ENCODE measurements at places on chromosomes 7 and 10.

DNA sequence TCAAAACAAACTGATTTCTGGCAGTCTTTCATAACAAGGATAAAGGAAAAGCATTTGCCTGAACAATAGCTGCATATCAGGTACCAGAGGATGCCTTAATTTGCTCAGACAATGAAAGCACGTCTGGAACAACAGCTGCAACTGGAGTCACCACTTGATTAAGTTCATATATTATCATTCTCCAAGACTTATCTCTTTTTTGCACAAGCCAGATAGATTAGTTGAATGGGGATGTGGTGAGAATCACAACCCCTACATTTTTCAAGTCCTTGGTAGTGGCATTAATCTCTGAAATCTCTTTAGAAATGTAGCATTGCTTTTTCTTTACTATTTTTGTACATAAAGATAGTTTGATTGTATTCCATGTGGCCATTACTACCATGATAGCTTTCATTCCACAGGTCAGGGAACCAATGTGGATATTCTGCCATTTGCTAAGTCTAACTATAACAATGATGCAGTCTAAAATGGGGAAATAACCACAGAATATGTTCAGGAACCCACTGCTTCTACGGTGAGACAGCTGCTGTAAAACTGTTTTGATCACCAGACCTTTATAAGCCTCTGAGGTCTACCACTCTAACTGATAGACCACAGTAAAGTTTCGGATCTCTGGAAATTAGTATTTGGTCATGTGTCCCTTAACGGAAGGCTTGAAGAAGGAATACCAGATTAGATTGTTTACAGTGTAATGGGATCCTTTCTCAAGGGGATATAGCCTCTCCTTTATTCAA, 1176.2 kb downstream of the DNAJB9 start:
- no peak for DNase-seq

DNA sequence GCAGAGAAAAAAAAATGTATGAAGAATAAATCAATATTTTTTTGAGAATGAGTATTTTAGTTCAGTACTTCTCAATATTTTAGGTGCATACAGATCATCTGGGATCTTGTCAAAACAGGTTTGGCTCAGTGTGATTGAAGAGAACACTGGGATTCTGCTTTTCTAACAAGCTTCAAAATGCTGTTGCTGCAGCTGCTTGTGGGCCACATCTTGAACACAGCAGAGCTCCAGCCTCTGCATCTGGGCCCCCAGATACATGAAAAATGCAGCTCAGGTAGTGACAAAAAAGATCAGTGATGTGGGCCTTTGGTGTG, 1177.1 kb upstream of the C7orf33 start:
- no peak for DNase-seq

DNA sequence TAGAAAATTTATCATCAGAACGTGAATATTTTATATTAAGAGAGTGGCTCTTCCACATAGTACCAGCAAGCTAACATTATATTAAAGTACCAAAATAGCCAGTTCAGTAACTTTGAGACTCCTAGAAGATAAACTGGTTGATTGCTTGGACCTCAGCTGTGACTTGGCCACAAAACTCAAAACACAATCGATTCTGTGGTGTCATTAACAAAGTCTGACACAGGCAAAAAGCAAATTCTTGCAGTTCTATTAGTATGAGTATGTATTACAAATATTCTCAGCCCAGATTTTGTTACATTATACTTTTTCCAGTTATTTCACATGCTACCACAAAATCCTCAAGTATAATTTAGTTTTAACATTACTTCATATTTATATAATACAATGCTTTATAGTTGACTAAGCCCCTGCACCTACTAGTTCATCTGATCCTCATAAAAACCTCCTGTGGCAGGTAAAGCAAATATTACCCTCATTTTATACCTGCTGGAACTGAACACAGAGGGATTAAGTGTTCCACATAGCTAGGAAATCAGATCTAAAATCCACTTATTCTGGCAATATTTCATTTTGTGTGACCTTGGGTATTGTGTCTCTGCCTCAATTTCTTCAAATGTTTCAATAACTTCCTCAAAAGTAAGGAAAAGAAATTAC, 279.9 kb upstream of the MKLN1 start:
- no peak for DNase-seq

DNA sequence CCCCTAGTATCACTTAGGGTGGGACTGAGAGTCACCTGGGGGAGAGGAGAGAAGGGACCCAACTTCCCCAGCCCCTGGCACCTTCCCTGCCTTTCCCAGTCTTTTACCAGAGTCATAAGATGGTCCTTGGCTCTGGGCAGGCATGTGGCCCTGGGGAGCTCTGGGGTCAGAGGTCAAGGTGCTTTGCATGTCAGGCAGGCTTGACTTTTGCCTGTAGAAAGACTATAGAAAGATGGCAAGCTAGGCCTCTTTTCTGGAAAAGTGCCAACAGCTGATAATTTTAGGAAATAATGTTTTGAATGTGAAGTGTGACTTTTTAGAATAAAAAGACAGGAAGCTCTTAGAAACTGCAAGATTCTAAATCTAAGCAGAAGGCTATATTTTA, 67.5 kb downstream of the MKI67 start:
- DNase-seq: no peak

DNA sequence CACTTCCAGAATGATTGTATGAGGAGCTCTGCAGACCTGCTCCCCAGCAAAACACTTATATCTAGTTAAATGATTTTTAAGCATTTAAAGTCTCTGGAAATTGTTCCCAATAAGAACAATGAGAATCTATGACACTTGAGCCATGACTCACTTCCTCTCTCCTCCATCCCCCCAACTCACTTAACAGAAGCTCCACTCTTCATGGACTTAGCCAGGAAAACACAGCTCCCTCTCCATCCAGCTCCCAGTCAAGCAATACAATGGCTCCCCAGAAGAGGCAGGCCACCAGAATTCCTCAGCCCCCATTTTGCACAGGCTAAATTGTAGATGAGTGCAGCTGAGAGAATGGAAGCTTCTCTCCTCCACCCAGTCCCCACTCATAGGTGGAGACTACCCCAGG, 27.0 kb downstream of the AOC1 start:
- no peak for DNase-seq

DNA sequence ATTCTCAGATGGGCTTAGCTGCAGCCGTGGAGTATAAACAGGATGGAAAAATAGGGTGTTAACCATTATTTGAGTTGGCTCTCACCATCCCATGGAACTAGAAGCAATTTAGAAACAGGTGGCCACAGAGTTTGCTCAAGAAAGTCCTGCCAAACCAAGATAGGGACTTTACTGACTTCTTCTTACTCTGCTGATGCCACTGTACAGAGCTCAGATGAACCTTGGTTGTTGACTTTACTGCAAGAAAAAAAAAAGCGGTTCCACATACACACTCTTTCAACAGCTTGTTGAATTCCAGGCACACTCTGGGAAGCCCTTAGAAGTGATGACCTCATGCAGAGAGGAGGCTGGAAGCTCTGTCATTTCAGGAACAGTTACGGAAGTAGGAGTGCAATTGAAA, 753.4 kb downstream of the NRG3 start:
- DNase-seq: no peak

GRCh38 chr7:4131063-4131462, 551.0 kb upstream of the FOXK1 start:
- no peak for DNase-seq

DNA sequence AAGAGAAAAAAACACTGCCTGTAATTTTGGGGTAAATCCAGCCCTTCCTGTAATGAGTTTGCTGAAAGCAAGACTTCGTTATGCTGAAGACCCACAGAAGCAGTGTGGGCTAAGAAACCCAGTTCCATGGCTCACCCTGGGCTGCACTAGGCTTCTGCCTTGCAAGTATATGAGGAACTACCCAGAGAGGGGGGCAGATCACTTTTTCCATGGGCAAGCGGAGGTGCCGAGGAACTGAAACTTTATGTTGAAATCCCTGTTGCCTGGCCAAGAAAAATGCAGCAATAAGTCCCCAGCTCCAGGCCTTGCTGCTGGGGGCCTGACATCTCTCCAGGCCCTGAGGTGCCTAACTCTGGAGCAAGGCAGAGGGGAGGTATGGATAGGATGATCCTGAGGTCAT, 8.5 kb downstream of the RASSF4 start:
- no peak for DNase-seq

DNA sequence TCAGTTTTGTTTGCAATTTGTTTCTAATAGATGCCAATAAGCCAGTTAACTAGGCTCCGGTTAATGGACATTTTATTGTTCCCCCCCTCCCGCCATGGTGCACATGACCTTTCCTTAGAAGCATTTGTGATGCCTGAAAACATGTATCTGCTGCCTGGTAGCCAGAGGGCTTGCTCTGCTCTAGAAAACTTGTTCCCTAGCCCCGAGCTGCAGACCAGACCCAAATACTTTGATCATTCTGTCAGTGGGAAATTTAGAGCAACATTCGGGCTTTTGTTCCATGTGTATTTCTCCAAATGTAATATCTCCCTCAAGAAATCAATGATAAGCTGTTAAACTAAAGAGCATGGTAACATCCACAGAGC, 104.7 kb downstream of the EVX1 start:
- DNase-seq: no peak

DNA sequence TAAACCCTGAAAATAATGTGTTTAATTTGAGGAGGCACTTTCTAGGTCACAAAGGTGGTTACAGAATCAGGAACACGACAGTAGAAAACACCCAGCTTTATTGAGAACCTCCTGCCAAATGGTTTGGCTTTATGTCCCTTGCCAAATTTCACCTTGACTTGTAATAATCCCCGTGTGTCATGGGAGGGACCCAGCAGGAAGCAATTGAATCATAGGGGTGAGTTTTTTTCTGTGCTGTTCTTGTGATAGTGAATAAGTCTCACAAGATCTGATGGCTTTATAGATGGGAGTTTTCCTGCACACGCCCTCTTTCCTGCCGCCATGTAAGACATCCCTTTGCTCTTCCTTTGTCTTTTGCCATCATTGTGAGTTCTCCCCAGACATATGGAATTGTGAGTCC, 193.8 kb upstream of the KLF6 start:
- DNase-seq: no peak

GRCh38 chr10:114603948-114604347, 54.1 kb downstream of the ABLIM1 start:
- no peak for DNase-seq

DNA sequence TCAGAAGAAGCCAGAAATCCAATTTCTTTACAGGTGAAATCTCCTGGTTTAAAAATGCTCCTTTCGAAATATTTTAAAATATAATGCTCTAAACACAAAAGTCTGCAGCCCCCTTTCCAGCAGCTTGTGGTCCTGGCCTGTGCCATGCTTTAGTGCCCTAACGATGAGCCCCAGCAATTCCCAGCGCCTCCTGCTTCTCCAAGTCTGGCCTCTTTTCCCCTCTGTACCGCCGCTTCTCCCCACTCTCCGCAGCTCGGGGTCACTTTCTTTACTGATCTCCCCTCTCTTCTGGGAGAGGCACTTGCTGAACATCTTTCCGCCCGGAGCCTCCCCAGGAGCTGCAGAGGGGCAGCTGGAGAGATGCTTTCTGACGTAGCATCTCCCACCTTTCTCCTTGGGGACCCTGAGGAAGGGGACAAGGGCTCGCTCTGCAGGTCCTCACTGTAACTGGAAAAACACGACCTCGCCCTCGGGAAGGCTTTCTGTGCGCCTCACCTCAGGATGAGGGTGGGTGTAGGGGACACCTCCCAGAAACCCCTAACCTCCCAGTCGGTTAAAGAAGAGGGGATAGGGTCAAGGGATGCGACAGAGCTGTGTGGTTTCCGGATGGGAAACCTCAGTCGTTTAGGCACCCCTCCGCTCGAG, 565 bp upstream of the INA start:
- DNase-seq: no peak

All from stimulated activated CD8-positive, alpha-beta memory T cell treated with anti-CD3 and anti-CD28 coated beads, Interleukin-15, amount 100 ng/mL, for 48 hours (primary cell).